ENCODE measurements at places on chromosomes 3 and 15.

GRCh38 chr3:185069037-185070030 is 83.5 kb downstream of the C3orf70 start:
- DNase-seq = peak; percentile 27

- no peak for DNase-seq
Observed at GRCh38 chr3:169509359-169509758, 154.2 kb downstream of the MECOM start.

DNA sequence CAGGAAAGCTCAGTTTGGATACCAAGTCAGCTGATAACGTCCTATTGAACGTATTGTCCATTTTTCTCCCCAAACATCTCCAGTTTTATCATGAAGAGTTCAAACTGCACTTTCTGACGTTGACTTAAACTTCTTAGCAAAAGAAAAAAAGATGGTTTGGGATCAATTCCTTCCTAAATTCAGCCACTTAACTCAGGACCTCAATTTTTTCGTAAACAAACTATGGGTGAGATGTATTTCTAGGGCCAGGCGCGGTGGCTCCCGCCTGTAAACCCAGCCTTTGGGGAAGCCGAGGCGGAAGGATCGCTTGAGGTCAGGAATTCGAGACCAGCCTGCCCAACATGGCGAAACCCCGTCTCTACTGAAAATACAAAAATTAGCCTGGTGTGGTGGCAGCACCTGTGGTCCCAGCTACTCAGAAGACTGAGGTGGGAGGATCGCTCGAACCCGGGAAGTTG is 464 bp upstream of the MRPS25 start:
- no peak for DNase-seq

DNA sequence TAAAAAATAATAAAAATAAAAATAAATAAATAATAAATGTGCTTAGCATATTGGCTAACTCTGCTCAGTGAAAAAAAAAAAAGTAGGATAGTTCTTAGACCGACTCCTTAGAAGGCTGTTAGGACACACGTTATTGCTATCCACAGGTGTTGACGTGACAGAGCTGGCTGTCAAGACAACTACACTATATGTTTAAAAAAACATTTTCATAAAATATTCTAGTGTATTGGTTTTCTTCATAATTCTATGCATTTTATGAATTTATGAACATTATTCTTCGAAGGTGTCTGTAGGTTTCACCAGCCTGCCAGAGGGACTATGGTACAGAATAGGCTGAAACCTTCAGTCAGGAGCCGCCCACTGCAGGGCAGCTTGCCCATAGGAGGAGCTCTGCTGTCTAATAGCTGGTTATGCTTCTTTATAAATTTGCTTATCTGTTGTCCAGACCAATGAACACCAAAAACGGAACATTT is 9.2 kb downstream of the TM4SF1 start:
- DNase-seq = no peak

DNA sequence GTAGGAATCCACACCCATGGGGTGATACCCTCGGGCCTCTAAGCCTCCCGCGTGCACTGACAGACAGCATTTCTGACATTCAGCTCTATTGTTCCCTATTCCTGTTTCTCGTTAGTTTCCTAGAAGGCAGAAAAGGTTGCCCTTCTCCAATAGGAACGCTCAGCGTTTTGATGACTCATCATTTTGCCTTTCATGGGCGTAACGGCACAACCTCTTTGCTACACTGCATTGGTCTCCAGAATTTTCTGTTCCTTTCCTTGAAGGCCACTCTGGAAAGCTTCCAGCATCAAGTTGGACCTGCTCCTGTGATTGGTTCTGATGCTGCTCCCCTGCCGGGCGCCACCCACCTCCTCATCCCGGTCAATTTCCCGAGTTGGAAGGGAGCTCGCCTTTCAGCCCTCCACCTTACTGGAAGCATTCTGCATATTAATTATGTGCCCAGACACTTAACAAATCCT is 13.0 kb upstream of the TNK2 start:
- no peak for DNase-seq

- DNase-seq = no peak
Observed at GRCh38 chr15:39191871-39192291, 389.0 kb upstream of the THBS1 start.

DNA sequence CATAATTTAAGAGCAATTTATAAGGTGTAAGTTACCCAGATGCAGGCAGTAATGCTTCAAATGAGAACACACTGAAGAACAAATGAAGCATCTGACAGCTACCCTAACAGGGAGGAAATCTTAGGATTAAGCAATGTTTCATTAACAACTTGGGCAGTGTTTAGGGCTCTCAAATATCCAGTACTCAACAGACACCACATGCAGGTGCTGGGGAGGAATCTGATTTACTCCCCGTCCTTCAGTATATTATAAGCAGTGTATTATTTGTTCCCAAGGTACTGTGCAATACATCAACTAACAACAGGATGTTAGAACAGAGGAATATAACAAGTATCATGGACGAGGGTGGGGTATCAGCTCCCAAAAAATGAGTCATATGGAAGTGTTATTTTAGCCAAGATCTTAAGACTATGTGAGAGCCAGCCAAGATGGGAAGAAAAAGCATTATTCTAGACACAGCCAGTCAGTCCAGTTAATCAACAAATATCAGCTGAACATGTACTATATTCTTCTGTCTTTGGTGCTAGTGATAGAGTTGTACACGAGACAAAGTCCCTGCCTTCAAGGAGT is 20.4 kb downstream of the BTBD1 start:
- DNase-seq = no peak

DNA sequence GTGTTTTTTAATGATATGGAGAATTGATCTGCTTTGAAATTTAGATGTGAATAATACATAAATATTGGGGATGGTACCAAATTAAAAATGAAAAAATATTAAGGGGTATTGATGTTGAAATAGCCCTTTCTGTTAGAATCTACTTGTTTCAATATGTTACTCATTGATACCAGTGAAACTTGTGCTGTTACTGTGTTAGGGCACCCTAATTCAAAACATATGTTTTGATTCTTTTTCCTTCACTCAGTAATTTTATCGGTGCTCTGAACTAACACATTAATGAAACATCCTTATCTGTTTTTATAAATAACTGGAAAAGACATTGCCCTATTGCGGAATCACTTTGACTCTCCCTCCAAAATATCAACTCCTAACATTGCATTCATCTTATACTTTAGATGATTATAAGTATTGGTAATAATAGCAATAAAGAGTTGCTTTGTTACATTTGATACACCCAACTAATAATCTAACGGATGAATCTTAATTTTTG is 52.0 kb upstream of the CCNB2 start:
- no peak for DNase-seq

GRCh38 chr3:31086698-31087097 is 192.2 kb upstream of the GADL1 start:
- no peak for DNase-seq

- no peak for DNase-seq
Observed at GRCh38 chr15:39118510-39118909, 462.4 kb upstream of the THBS1 start.

DNA sequence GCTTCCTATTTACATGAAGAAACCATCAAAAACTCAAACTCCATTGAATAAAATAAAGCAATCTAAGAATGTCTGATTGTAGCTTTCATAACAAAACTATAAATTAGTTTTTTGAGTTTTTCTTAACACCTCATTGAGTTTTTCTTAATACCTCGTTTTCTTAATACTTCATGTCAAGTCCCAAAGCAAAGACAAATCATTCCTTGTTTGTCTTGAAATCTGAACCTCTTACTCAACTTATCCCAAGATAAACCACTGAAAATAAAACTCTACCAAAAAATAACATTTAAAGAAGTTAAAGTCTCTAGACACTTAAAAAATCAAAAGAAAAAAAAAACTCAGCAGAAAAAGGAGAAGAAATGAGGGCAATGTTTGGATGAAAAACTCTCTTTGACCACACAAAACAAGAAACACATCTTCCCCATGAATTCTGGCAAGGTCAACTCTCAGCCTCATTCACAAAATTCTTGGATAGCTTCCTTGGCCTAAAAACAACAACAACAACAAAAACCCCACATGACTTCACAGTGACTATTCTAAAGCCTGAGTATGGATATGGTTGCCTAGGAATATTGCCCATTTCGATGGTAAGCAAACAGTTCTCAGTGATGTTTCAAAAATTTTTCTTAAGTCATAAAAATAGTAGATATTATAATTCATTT is 38.2 kb downstream of the TMCC1 start:
- DNase-seq = no peak

GRCh38 chr3:159586571-159587202 is 401.9 kb upstream of the IL12A start:
- peak; percentile 64 for DNase-seq

DNA sequence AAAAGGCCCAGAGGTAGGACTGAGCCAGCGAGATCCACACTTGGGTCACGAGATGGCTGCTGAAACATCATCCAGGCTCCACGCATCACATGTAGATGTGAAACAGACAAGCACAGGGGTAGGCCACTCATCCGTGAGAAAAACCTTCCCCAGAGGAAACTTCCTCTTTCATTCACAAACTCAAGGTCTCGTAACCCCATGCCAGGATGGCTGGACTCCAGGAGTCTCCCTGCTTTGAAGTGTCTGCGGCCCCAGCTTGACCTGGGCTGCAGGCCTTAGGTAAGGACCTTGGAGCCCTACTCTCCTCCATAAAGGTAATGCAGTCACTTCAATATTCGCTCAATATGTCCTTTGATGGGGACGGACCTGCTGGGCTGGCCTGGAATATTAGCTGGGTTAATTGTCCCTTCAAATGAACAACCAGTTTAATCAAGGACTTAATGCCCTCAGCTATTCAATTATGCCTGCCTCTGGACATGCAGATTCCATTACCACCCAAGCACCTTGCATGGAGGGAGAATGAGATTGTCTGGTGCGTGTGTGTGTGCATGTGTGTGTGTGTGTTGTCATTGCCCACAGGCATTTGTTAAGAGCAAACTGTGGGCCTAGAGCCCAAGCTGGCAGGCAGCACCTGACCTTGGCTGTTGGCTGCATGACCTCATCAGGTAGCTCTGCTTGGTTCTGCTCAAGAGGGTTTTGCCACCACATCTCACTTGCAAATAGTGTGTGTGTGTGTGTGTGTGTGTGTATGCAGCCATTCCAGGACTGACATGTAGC is 186.9 kb upstream of the TLE3 start:
- no peak for DNase-seq

DNA sequence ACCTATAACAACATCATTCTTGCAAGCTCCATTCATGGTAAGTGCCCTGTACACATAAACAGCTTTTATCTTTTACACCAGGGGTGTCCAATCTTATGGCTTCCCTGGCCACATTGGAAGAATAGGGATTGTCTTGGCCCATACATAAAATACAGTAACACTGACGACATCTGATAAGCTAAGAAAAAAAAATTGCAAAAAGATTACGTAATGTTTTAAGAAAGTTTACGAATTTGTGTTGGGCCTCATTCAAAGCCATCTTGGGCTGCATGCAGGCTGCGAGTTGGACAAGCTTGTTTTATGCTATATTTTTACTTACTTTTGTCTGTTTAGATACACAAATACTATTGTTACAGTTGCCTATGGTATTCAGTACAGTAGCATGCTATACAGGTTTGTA is 31.6 kb downstream of the ZNF654 start:
- DNase-seq = no peak

DNA sequence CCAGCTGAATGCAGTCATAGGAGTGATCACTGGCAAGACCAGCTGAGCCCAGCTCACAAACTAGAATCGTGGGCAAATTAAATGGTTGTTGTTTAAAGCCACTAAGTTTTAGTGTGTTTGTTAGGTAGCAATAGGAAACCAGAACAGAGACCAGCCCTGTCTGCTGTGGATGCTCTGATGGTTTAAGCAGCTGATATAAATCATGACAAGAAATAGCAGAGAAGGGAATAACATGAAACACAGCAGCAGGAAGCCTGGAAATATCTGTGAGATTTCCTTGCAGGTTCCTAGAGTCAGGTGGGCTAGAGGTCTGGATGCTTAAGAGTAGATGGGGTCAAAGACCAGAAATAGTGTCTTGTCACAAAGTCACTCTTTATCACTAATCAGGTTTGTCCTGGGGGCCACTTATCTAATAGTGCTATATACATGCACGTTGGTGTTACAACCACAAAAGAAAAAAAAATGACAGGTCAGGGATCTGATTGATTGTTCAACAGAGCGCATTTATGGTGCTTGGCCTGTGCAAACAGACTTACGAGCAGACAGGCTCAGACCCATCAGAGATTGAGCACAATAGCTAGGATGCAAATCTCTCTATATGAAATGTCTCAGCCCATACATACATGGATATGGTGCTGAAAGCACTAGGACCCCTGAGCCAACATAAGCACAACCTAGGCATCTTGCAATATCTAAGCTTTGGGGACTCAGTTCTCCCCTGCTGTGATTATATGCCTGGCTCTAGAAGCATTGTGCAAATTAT is 967.7 kb downstream of the AGBL1 start:
- no peak for DNase-seq

DNA sequence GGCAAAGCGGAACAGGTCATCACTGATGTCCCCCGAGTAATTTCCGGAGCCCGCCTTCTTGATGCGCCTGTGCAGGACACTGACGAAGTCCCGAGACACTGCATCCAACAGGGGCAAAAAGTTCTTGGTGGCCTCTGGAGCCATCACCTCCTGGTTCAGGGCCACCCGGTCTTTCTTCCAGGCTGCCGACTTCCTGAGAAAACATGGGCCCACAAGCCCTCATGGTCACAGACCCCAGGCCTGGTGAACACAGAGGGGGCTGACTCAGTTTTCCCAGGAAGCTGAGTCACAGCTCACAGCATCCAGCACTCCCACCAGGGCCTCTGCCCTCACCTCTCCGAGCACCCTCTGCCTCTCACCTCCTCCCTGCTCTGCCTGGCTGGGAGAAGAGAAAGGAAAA is 22.4 kb downstream of the CYP11A1 start:
- no peak for DNase-seq
